Urothelium cell line (cell line): ENCODE measurements at places on chromosomes 7 and 10.
A peak's percentile ranks its signal among the peaks of the same experiment; 100 is the strongest.

DNA sequence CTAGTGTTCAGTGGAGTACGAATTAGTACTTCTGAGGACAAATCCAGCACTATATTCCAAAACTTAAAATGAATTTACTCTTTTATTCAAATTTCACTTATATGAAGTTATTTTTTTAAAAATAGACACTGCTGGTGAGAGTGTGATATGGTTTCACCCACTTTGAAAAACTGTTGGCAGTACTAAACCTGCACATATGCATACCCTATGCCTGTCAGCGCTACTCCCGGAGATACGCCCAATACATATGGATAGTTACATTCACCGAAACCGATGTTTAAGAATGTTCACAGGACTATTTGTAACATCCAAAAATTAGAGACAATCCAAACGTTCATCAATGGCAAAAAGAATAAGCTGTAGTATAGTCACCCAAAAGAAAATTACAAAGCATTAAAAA lies 69.6 kb downstream of the UBE2H start:
- DNase-seq: no peak

DNA sequence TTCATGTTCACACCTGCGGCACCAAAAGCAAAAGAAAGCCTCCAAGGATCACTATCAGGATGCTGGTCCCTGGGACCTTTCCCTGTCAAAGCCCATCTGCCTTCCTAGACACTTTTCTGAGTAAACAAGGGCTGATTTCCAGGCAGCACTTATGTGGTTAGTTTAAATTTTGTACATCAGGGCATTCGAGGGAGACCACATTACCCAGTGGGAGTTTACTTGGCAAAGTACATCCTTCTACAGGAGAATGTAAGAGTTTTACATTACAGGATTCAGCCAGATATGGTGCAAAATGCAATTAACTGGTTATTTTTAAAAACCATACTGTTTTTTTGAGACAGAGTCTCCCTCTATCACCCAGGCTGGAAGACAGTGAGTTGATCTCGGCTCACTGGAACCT lies 132.1 kb downstream of the CSTF2T start:
- DNase-seq: no peak

- no peak for DNase-seq
These were observed 262.7 kb upstream of the PHYHIPL start for GRCh38 chr10:58913717-58914116.

DNA sequence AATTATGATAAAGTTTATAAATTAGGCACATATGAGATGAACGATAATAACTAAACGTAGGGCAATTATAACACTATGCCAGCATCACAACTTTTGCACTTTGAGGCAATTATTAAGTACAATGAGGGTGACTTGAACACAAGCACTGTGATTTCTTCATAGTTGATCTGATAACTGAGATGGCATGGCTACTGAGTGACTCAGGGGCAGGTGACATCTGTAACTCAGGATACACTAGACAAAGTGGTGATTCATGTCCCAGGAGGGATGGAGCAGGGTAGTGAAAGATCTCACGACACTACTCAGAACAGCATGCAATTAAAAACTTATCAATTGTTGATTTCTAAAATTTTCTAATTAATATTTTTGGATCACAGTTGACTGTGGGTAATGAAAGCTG lies 98.3 kb upstream of the ARHGAP21 start:
- peak; percentile 42 for DNase-seq

DNA sequence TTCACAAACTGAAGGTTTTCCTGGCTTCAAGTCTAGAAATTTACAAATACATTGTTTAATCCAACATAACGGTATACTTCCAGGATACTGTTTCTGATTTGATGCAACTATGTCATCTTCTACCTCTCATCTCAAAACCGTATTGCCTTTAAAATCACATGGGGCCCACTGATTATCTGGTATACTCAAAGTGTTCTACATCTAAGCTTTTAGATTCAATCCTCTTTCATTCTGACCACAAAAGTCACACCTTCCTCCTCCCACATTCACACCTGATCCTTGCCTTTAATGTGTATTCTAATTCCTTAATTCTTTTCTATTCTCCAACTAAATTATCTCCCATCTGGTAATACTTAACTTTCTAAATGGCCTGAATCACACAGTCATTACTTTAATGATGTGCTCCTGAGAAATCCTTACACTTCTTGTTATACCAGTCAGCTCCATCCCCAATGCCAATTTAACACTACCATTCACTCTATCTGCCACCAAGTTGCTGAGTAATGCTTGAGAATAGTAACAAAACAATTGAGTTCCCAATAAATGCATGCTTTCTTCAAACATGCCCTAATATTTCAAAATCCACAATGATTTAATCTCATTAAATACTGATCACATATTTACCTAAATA lies 13.0 kb downstream of the ATAD1 start:
- no peak for DNase-seq

DNA sequence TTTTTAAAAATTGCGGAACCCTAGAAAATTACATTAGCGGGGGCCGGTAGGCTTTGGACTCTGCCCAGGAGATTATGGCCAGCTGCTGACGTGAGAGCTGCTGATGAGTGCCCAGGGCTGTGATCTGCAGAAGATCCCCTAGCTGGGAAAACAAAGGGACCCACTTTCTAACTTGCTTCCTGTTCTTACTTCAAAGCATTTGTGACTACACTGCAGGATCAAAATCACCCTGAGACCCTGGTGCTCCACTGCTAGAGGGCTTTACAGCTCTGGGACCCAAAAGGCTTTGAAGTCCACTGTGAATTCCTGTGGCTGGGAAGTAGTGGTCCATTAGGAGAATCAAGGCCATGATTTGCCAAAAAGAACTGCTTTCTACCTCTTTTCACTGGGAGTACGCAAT lies 499.4 kb upstream of the AKR1E2 start:
- no peak for DNase-seq

DNA sequence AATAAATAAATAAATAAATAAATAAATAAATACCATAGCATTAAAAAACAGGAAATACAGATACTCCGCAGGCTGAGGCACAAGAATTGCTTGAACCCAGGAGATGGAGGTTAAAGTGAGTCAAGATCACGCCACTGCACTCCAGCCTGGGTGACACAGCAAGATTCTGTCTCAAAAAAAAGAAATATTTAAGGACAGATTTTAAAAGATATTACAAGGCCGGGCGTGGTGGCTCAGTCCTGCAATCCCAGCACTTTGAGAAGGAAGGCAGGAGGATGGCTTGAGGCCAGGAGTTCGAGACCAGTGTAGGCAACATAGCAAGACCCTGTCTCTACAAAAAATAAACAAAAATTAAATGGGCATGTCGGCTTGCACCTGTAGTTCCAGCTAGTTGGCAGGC lies 17.5 kb upstream of the SNX8 start:
- DNase-seq: no peak

DNA sequence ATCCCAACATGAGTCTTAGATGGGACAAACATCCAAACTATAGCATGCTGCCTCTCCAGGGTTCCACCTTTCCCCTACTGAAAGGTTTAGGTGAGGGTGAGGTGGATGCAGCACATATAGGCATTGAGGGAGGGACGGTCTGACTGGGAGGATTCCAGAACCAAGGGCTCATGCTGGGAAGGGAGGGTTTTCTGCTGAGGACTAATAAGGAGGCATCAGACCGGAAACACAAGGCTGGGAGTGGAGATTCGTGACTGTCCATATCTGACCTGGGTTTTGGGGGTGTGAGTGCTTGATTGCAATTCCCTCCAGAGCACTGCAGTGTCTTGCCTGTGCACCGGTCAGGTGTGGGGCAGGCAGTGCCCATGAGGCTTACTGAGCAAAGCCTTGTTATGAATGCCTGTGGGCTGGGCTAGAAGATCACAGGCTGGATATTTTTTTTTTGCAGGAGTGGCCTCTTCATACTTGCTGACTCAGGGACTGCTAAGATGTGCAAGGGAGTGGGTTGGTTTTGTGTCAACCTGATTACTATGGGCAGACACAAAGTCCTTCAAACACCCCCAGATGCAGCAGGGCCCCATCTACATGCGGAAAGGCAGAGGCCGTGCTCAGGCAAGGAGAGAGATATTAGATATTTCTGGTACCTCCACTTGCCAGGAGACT lies 26.7 kb downstream of the DMBT1 start:
- DNase-seq: no peak

- no peak for DNase-seq
These were observed 31.4 kb upstream of the DLX6 start for GRCh38 chr7:96973986-96974385.

DNA sequence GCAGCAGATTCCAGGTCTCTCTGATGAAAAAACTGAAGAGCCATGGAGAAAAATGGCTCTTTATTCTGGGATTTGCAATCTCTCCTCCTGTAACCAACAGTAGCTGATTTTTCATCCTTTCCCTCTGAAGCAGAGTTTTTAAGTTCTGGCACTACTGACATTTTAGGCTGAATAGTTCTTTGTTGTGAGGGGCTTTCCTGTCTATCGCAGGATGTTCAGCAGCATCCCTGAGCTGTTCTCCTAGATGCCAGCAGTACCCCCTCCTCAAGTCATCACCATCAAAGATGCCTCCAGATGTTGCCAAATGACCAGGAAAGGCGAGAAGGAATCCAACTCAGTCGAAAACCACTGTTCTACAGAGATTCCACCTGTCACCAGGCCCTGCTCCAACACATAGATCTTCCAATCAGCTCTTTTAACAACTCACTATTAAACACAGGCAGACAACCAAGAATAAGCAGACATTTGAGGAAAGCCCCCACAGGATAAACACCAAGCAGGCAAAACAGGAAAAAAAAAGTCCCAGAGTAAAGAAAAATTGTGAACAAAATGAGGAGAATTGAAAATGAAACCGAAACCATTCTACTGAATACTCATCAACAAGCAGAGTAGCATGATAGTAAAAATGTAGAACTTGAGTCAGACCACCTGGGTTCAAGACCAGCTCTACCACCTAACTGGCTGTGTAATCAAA lies 124.8 kb downstream of the MPP7 start:
- DNase-seq: no peak

DNA sequence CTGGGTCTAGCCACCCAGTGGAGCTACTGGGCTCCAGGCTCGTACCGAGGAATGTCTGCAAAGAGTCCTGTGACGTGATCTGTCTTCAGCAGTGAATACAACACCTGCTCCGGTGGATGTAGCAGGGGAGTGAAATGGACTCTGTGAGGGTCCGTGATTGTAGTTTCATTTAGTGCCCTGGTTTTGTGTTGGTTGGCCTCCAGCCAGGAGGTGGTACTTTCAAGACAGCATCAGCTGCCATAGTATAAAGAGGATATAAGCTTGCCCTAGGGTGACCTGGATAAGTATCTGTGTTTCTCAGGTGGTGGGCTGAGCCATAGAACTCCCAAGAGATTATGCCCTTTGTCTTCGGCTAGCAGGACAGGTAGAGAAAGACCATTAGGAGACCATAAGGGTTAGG lies 24.6 kb upstream of the WNT2 start:
- DNase-seq: no peak

DNA sequence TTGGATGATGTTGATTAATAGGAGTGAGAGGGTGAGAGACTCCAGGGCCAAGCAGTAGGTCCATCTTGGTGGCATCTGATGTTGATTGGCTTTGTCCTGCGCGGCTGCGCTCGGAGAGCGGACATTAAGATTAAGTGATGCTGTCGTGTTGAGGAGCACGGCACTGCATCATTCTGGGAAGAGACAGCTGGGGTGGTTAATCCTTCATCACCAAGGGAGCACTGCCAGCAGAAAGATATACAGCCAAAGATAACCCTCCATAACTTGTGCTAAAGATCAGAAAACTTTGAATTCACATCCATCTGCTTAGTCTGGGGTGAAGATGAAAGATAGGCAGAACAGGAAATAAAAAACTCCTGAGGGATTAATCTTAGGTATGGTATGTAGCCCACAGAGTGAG lies 208.3 kb downstream of the LRMDA start:
- no peak for DNase-seq

- no peak for DNase-seq
These were observed 75.9 kb downstream of the CREB5 start for GRCh38 chr7:28488061-28488791.

GRCh38 chr10:76583711-76584161 lies 1053.9 kb downstream of the KCNMA1 start:
- peak; percentile 72 for DNase-seq

DNA sequence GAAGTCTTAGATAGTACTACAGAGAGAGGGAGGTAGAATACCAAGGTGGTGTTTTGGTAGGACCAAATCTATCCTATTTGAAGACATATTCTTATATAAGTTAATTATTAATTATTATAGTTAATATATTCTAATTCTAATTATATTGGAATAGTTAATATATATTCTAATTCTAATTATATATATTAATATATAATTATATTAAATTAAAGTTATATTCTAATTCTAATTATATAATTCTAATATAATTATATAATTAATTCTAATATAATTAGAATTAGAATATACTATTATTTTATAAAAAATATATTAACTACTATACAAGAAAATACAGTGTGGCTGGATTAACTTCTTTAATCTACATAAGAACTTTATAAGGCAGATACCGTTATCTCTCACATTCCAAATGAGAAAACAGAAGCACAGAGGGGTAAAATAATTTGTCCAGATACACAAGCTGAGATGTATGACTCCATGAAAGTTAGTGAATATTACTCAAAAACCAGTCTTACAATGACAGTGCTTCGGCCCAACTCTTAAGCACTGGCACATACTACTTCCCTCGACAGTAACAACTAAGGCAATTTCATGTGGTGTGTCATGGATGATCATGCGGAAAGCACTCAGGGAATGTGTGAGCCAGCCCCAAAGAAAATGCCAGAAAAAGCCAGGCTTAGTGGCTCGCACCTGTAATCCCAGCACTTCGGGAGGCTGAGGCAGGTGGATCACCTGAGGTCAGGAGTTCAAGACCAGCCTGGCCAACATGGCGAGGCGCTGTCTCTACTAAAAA lies 42.6 kb downstream of the TYW1B start:
- DNase-seq: no peak

DNA sequence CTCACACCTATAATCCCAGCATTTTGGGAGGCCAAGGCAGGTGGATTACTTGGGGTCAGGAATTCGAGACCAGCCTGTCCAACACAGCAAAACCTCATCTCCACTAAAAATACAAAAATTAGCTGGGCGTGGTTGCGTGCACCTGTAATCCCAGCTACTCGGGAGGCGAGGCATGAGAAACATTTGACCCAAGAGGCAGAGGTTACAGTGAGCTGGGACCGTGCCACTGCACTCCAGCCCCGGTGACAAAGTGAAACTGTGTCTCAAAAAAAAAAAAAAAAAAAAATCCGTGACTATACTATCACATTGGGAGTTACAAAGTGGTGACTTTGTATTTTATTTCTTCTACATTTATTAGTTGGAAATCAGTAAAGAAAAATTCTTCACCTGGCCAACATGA lies 101.2 kb downstream of the EPC1 start:
- no peak for DNase-seq

GRCh38 chr7:50352282-50352681 lies 47.8 kb downstream of the IKZF1 start:
- DNase-seq: no peak

GRCh38 chr10:77909021-77909748 lies 17.4 kb downstream of the DLG5 start:
- DNase-seq: no peak

- no peak for DNase-seq
These were observed 44.9 kb upstream of the SHH start for GRCh38 chr7:155857141-155857540.

- no peak for DNase-seq
These were observed 115.0 kb downstream of the CHCHD3 start for GRCh38 chr7:132966754-132967469.

GRCh38 chr7:157547102-157547501 lies 210.3 kb downstream of the DNAJB6 start:
- no peak for DNase-seq
